ENCODE measurements at places on chromosomes 7 and 10.

- peak; percentile 91 for DNase-seq
These were observed 112.7 kb downstream of the SLIT1 start for GRCh38 chr10:97072851-97073665.

DNA sequence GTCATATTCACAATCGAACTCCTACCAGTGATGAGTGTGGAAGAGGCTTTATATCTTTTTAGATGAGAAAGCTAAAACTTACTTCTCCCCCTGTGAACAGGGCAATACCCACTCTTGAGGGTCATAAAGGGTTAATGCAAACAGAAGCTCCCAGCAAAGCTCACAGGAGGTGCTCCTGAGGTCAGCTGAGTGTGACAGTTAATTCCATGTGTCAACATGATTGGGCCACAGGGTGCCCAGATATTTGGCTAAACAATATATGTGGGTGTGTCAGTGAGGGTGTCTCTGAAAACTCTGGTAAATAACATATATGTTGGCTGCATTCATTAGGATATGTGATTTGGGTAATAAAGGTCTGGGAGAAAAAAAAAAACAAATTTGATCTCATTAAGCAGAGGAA, 86.0 kb downstream of the HIP1 start:
- no peak for DNase-seq

GRCh38 chr10:109178591-109178990, 744.7 kb downstream of the XPNPEP1 start:
- no peak for DNase-seq

GRCh38 chr7:95435422-95435780, 573 bp upstream of the PON2 start:
- DNase-seq = no peak

- DNase-seq = no peak
These were observed 5.1 kb downstream of the CCDC71L start for GRCh38 chr7:106655703-106656498.

DNA sequence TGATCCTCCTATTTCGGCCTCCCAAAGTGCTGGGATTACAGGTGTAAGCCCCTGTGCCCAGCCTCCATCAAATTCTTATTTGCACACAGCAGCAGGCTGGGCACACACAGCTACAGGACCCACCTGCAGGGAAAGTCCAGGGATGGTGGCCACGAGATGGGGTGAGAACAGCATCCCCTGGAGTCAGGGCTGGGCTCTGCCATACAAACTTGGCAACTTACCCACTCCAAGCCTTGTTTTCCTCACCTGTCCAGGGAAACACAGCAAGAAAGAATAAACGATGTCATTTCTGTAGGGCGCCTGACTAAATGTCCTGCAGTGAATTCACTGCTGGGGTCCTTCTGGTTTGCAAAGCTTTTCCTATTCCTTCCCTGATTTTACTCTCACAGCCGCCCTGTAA, 5.5 kb downstream of the MYH16 start:
- DNase-seq = no peak

DNA sequence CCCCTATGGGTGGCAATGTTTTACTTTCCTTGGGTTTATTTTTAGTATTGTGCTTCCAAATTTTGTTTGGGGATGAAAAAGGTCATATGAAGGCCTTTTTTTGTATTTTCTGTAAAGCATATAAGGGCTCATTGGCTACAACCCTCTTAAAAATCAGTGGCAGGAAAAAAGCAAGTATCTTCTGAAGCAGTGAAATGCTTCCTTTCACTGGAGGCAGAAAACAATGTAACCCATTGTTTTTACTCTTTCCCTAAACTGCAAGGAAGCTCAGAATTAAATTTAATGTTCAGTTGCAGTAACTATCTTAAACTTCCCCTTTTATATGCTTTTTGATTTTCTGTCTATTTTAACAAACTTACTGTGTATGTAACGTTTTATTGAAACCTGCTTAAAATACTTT, 148.7 kb upstream of the LYZL1 start:
- no peak for DNase-seq

- no peak for DNase-seq
These were observed 29.6 kb downstream of the ANKRD16 start for GRCh38 chr10:5860066-5860465.

DNA sequence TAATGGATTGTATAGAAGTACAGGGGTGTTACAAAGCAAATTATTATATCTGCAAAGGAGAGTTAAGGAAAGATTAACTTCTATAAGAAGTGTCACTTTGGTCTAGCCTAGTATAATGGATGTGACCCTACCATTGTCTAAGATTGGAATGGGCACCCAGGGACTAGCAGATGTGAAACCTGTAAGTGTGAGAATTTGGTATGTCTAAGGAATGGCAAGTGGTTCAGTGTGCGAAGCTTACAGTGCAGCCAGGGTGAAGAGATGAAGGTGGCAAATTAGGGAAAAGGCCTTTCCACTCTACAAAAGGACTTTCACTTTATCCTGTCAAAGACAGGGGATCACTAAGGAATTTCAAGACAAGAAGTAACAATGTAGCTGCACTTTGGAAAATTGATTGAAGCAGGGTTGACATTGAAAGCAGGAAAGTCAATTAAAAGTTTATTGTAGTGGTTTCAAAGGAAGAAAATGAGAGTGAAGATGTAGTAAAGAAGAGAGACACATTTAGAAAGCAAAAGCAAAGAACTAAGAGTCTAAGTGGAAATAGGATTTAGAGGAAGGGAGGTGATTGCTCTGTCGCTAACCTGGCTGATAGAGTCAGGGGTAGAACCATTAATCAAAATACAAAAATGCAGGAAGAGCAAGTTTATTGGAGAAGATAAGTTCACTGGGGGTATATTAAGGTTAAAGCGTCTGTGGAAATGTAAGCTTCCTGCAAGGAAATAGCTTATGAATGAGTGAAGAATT, 47.4 kb downstream of the KCND2 start:
- DNase-seq = no peak

DNA sequence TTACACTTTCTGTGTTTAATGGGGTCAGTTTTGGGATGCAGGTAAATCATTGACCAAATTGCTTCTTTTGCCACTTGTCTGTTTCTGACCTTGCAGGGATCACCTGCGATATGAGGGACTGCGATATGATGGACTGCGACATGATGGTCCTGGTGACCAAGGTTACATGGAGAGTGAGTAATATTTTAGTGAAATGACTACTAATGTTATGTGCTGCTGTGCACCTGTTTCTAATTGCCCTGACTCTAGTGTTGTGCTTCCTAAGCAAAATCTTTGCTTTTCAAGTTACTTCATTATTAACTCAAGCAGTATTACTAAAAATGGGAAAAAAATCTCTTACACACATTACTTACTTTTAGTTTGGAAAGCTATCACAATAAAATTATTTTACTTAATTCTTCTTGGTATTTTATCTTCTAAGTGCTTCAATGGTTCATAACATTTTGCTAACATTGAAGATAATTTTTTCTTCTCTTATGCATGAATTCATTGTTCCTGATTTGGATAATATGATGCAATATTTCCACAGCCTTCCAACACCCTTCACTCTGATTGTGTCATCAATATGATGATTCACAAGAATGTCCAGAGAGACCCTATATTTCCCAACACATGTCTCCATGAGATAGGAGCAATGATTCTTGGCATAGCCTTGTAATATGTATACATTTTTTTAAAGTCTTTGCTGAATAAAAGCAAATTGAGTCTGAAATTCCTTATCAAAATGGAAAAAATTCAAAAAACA, 306.2 kb upstream of the AKR1E2 start:
- DNase-seq = no peak

DNA sequence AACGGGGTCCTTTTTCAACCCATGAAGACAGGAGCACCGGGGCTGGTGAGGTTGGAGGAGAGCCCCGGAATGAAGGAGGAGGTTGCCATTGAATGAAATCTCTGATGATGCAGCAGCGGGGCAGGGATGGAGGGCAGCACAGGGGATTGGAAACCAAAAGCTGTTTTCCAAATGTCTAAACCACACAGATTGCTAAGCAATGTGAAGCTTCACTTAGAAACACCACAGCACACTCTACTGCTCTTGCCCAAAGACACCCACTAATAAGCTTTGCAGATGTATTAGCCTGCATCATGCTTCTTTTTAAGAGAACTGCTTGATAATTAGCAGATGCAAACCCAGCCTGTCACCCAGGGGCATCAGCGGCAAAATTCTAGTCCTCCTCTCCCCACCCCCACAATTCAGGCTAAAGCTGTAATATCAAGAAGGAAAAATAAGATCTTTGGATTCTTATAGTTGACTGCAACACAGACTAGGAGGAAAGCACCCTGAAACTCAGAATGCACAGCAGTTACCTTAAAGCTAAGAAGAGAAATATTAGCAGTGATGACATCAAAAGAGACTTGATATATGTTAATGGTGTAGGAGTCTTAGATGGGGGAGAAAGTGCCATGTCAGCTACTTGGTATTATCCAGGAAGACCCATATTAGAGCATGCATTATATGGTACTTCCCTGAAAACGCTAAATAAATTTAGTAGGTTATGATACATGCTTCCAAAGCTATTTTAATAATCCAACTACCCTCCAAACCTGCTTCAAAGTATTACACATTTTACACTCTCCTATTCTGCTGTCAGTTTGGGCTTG, 666.7 kb downstream of the KCNMA1 start:
- no peak for DNase-seq

DNA sequence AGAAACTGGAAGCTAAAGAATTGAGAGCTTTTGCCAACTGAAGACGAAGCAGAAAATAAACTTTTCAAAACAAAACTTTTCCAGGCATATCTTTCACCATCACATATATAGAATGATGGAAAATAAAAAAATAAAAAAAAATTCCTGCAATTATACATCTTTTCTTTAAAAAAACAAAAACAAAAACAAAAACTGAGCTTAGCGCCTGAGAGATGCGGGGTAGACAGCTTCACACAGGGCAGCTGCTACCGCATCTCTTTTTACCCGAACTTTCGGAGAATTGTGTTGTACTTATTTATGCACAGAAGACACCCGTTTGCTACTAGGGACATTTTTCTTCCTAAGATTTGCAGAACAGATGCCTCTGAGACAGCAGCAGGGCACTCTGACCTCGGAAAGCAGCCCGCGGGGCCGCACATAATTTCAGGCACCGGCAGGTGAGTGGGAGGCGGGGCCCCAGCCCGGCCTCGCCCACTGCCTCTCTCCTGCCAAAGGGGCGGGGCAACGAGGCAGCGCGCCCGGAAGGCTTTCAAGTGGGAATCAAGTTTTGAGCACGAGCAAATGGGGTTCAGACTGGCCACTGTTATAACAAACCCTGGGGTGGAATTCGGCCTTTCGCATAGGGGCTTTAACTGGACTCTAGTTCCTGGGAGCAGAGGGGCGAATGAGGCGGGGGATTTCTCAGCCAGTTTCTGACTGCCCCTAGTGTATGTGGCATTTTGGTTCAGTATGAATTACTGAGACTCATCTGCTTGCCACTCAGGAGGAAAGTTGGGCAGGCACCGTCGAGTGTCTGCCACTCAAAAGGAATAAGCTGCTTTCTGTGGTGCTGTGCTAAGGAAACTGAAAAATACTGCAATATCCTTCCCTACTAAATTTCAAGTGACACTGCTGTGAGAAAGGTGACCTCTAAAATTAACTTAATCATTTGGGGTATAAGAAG, 18.5 kb upstream of the FAM133B start:
- no peak for DNase-seq

- peak; percentile 3 for DNase-seq
These were observed 27.0 kb downstream of the MMD2 start for GRCh38 chr7:4931943-4932342.

DNA sequence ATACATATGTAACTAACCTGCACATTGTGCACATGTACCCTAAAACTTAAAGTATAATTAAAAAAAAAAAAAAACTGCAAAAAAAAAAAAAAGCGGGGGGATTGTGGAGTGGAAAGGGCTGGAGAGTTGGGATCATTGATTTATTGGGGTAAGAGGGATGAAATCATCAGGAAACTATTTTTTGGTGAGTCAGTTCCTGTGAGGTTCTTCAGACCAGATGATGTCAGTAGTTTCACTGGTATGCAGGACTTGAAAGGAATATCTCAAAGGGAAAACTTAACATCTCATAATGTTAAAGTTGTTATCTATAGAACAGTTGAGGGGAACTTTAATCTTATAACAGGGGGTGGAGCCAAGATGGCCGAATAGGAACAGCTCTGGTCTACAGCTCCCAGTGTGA, 32.6 kb upstream of the TECTB start:
- no peak for DNase-seq

DNA sequence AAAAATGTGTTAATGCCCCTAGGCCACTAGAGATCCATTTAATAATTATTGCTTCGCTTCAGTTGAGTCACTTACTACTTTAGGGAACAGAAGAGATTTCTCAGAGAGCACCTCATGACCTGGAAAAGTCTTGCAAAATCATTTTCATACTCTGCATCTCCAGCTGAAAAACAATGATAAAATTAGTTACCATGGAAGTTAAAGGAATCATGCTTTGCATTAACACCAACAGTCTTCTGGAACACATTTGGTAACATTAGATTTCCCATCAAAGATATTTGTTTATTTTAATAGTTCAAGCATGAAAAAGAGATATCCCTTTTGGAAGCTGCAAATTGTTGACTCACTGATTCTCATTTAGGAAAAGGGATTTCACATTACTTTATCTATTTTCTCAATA, 1.8 kb upstream of the STEAP2 start:
- DNase-seq = no peak

DNA sequence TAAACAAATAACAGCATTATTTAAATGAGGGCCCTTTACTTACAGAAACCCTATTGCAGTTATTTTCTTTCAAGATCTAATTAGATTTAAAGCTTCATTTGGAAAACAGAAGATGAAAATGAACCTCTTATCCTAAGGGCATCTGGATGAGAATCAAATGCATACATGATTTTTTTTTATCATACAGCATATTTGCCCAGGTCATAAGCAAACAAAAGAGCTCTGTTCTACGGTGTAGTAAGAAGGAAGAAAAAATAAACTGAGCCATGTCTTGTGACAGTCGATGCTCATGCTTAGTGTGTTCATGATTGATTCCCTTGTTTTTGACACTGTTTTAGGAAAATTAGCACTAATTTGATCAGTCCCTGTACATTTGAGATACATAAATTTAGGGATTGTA, 202.6 kb upstream of the RNF32 start:
- DNase-seq = no peak

DNA sequence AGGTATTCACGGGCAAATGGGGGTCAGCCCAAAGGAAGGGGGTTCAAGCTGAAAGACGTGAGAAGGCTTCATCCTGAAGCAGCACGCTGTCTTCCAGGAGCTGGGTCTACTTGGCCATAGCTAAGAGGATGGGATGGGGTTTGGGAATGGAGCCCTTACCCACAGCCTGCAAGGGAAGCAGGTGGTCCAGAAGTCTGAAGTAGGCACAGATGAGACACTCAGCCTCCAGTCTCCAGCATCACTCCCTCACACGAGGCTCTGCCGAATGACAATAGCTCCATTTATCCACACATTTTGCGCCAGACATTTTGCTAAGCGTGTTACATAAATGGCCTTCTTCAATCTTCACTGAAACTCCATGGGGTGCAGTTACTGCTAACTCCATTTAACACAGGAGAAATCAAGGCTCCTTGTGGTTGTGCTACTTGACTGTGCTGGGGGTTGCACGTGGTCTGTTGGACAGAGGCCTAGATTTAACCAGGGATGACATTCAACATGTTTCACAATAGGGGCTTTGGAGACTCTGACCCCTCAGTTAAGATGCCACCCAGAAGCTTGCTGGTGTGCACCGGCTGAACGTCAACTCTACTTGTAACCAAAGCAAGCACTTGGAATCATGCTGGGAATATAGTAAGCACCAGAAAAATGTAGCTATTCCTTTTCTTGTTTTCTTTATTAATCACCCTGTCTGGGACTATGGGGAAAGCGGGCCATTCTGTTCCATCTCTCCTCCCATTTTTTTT, 85.3 kb downstream of the FAM241B start:
- no peak for DNase-seq
